ENCODE measurements at places on chromosomes 13 and 19.

GRCh38 chr13:27919659-27919933, 204 bp upstream of the PDX1 start:
- DNase-seq: no peak

- DNase-seq: no peak
These were observed 8.8 kb upstream of the C19orf84 start for GRCh38 chr19:51399231-51399630.

GRCh38 chr13:94716016-94716415, 3.7 kb upstream of the SOX21 start:
- no peak for DNase-seq

- no peak for DNase-seq
These were observed 87.0 kb upstream of the TRPC4 start for GRCh38 chr13:37956536-37956935.

- DNase-seq: peak; percentile 53
These were observed 320.1 kb upstream of the SLC10A2 start for GRCh38 chr13:103386341-103386740.

- DNase-seq: no peak
These were observed 16.1 kb downstream of the MED16 start for GRCh38 chr19:876780-877314.

DNA sequence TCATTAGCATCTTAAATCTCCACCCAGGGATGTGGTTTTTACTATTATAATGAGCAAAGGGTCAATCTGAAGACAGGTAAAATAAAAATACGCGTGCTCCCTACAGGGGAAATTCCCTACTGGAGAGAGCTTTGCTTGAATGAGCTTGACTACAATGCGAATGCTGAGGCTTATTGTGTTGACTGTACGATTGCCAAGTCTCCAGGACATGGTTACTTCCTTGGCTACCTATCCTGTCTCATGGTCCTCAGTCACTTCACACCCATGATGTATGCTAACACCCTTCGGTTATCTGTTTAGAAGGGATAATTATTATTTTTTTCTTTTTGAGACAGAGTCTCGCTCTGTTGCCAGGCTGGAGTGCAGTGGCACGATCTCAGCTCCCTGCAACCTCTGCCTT, 61.7 kb downstream of the ZNF627 start:
- no peak for DNase-seq

DNA sequence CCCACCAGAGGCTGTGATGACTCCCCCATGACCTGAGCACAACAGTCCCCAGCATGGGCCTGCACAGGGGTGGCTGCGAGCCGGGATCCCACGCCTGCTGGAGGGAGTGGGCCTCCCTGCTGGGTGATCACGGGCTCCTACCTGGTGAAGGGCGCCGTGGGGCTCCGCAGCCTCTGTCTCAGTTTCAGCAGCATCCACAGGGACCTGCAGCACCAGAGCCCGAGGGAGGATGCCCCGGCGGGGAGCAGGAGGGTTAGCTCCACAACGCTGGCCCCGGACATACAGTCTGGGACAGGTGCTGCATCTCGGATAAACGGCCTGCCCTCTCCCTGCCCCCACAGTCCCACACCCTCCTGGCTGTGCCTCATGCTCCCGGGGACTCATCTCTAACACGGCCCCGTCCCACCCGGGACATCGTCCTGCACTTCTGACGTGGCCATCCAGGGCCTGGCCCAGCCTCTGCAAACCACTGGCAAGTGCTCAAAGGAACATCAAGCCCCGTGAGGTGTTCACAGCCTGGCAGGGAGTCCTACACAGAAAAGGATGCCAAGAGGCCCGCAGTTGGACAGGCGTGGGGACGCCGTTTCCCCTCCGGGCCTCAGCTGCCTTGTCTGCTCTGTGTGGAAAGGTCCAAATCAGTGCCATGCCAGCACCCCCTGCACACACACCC, 10.5 kb downstream of the PEX11G start:
- DNase-seq: no peak

DNA sequence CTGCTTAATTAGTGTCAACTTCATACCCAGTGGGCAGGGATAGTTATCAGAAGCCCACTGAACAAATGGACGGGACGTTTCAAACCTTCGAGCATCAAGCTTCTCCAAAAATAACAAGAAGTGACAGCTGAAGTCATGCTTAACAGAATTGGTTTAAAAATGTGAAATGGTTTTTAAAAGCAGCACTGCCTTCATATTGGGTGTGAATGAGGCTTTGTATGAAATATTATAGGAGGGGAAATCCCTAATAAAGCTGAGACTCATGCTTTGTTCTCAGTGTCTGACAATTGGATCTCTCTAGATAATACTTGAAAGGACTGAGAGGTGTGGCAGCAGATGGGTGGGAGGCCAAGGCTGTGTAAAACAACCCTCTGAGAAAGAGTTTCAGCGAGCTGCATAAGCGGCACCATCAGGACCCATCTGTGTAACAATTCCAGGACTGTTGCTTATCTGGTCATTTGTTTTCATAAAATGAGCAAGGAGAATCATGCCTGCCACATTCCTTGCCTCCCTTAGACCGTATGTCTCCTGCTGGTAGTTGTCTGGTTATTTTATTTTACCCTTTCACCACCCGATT, 667.7 kb downstream of the DIAPH3 start:
- DNase-seq: no peak

- no peak for DNase-seq
These were observed 2.5 kb downstream of the PHF11 start for GRCh38 chr13:49498206-49498605.

DNA sequence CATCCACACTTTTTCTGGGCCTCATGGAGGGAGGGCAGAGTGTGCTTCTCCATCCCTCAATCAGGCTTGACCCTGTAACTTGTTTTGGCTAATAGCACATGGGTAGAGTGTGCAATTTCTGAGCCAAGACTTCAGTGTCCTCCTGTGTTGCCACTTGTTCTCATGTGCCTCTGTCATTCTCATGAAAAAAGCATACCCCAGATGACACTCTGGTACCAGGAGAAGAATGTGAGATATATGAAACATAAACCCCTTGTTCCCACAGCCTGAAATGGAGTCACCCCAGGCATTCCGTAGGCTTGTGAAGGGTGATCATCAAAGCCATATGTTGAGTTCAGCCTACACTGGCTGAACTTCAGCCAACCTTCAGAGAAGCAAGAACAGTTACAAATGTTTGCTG, 239.2 kb upstream of the MIR17HG start:
- DNase-seq: no peak

DNA sequence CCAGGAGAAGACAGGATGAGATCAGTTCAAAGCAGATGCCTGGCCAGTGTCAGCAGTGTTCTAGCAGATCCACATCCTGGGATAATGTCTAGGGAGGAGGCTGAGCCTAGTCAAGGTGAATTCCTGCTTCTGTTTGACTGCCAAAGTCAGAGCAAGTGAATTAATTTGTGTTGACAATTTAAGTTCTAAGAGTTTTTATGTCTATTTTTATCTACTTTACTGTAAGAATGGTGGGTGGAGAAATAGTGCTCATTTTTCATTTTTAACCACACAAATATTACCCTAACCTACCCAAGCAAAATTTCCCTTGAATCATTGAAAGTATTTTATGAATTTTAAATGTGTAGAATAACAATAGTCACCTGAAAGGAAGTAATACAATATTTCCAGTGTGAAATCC, 207.6 kb upstream of the SLC10A2 start:
- DNase-seq: no peak

- DNase-seq: peak; percentile 97
These were observed 254.4 kb downstream of the DLEU7 start for GRCh38 chr13:50589139-50589538.

GRCh38 chr19:49506575-49507105, 5.8 kb upstream of the FCGRT start:
- DNase-seq: no peak

GRCh38 chr19:41424335-41425173, 2.6 kb downstream of the B3GNT8 start:
- DNase-seq: no peak

DNA sequence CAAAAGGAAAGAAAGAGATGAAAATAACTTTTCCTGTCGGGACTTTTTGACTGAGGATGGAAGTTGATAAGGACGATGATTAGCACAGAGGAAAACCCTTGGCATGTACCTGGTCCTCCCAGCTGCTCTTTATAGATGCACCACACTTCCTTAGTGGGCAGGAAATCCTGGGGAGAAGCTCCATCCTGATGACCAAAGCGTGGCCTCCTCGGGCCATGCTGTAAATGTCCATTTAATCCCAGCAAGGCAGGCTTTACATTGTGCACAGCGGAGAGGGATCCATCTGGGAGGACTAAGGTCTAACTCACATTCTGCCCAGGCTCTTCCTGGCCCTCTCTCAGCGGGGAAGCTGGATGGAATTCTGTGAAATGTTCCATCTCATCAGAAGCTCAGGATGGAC, 113.5 kb downstream of the COL4A2 start:
- no peak for DNase-seq

GRCh38 chr13:99346335-99347042, 39.3 kb upstream of the GPR183 start:
- no peak for DNase-seq

DNA sequence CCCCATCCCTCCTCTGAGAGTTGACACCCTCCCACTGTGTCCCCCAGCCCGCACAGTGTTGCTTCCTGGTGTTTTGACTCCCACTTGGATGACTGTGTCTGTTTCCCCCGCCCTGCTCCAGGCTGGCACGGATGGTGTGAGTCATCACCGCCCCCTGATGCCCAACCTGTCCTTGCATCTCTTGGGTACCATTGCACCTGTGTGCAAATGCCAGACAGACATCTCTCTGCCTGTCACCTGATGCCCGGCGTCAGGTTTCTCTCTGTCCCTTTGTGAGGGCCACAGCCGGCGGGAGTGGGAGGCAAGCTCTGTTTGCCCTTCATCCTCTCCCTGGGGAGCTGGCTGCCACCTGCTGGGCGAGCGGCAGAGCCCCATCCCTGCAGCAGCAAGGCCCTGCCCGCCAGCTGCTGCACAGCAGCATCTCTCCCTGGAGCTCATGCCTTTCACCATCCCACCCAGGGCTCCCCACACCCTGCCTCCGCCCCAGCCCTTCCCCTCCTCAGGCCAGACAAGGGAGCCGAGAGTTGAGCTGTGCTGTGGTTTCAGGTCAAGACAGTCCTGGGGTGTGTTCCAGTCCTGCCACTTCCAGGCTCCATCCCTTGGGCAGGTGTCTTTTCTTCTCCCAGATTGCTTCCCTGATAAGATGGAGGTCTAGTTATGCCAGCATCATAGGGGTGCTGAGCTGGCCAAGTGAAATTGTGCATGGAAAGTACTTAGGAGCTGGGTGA, 29.7 kb downstream of the NKPD1 start:
- no peak for DNase-seq

DNA sequence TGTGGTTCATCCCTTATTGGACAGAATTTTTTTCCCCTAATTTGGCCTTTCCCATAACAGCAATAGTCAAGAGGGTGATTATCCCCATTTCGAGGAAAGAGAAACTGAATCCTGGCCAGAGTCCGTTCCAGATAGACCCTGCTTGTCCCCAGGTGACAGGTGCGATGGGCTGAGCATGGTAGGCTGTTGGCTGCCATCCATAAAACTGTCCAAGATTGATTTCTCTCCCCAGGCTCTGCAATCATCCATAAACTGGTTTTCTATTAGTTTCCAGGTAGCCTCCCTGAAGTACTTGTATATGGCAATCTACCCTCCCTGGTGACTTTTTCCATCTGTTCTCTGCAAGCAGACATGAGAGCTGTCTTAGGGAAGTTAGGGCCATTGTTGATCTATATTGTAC, 25.4 kb downstream of the SERP2 start:
- DNase-seq: no peak

DNA sequence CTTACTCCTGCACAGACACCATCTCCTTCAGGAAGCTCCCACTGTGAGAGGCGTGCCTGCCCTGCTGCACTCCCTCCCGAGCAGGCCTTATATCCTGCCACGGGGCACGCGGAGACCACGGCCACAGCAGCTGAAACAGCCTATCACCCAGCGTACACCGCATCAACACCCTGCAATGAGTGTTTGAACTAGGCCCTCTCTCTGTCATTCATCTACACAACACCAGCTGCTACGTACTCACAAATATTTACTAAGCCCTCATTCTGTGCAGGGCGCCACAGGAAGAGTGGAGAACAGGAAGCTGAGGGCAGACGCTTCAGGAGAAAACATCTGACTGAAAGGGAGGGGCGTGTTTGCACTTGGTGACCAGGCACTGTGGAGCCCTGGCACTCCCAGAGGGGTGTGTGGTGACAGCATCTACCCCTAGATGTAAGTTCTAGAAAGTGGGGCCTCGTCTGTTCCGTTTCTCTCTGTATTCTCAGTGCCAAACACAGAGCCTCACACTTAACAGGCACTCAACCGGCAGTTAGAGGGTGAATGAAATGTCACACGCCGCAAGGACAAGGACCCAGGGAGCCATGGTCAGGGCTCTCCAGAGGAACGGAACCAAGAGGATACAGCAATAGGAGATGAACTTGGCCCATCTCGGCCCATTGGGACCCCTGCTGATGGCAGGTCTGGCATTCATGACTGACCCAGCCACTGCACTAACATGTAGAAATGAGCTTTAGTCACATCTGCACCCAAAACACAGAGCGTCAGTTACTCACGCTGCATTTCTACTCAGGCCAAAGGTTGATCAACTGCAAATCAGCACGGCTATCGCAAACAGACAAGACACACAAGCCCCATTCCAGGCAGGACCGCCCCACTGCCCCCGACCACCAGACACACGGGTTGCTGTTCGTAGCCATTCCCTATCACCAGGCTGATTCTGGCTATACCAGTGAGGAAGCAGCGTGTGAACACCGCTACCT, 15.7 kb downstream of the RANBP3 start:
- no peak for DNase-seq

GRCh38 chr13:99376132-99376531, 68.9 kb upstream of the GPR183 start:
- no peak for DNase-seq

DNA sequence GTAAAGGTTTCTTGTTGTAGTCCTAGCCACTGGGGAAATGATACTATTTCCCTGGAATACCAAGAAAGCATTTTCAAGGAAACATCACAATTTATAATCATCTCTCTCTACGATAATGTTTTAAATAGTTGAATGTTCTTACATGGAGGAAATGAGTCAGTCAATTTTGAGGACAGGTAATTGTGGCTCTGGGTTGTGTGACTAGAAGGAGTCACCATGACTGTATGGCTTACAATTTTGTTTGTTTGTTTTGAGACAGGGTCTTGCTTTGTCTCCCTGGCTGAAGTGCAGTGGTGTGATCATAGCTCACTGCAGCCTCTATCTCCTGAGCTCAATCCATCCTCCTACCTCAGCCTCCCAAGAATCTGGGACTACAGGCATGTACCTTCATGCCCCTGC, 47.4 kb downstream of the COG3 start:
- no peak for DNase-seq

- DNase-seq: no peak
These were observed 1775.7 kb downstream of the PCDH9 start for GRCh38 chr13:65454403-65454802.

DNA sequence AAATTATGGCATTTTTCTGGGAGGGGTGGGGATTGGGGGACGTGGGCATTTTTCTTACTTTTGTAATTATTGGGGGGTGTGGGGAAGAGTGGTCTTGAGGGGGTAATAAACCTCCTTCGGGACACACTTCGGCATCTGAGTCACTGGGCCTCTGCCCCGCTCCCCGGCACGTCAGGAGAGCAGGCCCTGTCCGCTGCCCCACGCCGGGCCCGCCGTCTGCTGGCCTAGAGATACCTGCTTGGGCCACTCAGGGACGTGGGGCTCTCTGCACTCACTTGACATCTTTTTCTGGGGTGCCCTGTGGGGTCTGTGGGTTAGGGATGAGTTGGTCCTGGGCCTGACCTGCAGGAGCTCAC, 3.5 kb upstream of the FTL start:
- DNase-seq: no peak
